Stimulated activated CD4-positive, alpha-beta T cell treated with anti-CD3 and anti-CD28 coated beads, Interleukin-1b, Interleukin-23, amount 100 ng/mL, for 1 hour (primary cell): ENCODE measurements at places on chromosomes 5 and 9.

- DNase-seq: no peak
These were observed 57.9 kb downstream of the OSTF1 start for GRCh38 chr9:75146229-75146628.

GRCh38 chr5:146921225-146921624 lies 42.7 kb upstream of the PPP2R2B start:
- DNase-seq: no peak

DNA sequence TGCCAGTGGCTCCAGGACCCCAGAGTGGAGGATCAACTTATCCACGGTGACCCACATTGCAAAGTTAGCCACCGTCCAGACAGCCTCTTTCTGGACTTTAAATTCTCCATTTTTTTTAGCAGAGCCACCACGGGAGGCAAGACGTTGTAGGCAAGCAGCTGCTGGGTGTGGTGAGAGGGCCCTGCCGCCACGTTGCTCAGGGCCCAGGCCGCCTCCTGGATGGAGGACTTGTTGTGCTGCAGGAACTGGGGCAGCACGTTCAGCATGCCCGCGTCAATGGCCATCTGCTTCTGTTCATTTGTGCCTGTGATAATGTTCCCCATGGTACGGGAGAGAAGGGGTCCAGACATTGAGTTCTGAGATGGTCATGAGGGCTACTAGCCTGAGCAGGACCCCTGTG lies 114.3 kb upstream of the POC5 start:
- no peak for DNase-seq

- no peak for DNase-seq
These were observed 273.9 kb upstream of the IRX2 start for GRCh38 chr5:3025392-3025791.

- no peak for DNase-seq
These were observed 774.5 kb downstream of the TLR4 start for GRCh38 chr9:118478752-118479151.

GRCh38 chr5:84487963-84488362 lies 103.3 kb upstream of the EDIL3 start:
- no peak for DNase-seq

DNA sequence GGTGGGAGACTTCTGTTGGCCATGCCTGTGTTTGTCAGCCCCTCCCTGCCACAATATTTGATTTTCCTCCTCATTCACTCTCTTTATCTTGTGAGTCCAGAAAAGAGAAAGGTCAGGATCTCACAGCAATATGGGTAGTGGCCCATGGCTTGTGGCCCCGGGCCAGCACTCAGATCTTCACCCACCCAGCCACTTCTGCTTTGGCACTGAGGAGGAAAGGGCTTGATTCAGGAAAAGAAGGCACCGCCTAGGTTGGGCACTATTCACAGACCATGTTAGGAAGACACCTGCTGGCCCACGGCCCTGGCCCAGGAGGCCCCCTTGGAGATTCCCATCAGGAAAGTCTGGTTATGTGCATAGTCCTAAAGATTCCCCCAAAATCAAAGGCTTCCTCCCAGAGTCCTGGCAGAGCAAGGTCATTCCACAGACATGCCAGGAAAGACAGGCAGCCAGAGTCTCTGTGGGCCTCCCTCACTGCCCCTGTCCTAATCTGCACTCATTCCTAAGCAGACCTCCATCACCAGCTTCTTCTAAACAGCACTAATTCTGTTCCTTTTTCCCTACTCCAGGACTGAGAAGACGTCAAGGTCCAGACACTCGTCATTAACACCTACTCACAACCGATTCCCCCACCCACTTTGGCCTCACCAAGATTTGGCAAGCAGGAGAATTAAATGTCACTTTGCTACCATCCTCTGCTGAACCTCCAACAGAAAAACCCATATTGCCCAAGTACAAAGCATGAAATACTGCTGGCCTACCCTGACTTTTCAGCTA lies 179.3 kb downstream of the DEPDC1B start:
- no peak for DNase-seq

- no peak for DNase-seq
These were observed 320.2 kb downstream of the CTNND2 start for GRCh38 chr5:11584017-11584416.

DNA sequence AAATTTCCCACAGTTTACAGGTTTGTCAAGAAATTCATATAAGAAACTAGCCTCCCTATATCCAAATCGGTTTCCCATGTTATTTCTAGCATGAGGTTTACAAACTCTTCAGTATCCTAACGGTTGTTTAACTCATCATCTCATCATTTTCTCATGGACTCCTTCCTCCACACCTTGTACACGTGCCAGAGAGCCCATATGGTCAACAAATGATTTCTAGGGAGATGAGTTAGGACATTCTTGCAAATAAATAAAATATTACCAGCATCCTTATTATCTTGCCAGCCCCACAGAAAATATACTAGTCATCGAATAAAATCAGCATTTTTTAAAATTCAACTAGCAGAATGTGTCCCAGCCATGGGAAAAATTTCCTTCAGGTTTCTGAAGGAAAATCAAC lies 285.2 kb downstream of the EBF1 start:
- DNase-seq: no peak

- DNase-seq: no peak
These were observed 26.4 kb upstream of the ELL2 start for GRCh38 chr5:95988094-95988493.

DNA sequence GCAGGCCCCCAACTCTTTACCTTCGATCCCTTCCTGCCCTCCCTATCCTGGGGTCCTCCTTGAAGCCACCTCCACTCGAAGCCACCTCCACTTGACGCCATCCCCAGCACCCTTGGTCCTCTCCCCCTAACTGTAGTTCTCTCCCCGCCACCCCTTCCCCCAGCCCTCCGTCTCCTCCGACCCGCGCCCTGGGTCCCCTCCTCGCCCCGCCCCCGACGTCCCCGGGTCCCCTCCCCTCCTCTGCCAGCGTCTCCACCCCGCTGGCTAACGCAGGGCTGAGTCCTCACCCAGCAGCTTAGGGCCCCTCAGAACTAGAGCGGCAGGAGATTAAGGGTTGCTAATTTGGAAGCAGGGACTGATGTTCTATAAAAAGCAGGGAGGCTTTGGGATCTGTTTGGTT lies 30.6 kb upstream of the ANKRD33B start:
- DNase-seq: no peak

- no peak for DNase-seq
These were observed 295.5 kb downstream of the DTWD2 start for GRCh38 chr5:118692811-118693342.

DNA sequence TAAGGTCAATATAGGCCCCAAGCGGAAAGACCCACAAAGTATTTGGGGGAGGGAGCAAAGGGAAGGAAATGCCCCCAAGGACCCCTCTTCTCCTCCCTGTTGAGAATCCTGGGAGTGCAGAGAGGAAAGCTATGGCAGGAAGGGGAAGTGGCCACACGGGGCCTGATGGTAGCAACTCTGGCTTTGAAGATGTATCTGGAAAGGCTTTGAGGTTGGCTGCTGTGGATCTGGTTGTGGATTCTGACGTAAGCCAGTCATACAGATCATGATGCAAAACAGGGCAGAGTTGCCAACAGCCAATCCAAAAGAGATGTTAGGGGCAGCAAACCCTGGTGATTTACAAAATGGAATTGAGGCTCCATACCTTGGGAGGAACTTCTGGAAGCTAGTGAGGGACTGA lies 108.8 kb downstream of the PRKACG start:
- no peak for DNase-seq

DNA sequence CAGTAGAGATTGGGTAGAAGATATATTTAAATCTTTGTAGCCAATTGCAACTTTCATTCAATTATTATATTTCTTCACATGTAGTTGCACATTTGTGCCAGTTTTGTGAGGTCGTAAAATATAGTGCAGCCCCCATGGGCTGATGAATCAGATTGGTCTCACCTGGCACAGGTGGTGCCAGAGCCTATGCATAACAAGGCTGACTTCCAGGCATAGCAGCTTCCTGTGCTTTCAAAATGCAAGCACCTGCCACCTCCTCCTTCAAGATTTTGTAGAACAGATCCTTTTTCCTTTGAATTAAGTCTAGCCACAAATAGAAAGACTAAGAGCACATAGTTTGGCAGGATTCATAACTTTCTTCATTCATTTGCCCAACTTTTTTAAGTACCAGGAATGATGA lies 87.1 kb downstream of the STARD4 start:
- no peak for DNase-seq

DNA sequence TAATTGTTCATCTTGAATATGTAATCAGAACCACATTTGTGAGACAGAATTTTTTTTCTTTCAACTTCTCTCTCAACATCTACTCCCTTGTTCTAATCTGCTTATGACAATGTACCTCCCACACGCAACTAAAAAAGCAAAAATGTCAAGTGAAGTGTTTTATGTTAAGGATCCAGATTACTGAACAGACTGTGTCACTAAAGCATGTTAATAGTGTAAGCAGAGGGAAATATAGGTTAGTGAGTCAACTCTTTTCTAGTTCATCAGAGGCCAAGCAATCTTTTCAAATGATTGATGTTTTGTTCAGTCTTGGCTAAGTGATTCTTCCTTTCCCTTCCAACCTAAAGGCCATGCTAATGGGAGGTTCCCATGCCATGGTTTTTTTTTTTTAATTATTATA lies 34.7 kb upstream of the IDNK start:
- DNase-seq: no peak

- DNase-seq: no peak
These were observed at the start of gene CMBL for GRCh38 chr5:10307206-10308148. TSS of gene CMBL (minus strand) at chr5:10307902. CDS start at chr5:10290762, 17,140 bp downstream.

GRCh38 chr5:128681764-128682592 lies 143.9 kb upstream of the FBN2 start:
- no peak for DNase-seq
